GM19239 (cell line): ENCODE measurements at places on chromosomes 13 and 19.

GRCh38 chr13:95235974-95236373 is 65.3 kb downstream of the ABCC4 start:
- no peak for DNase-seq

DNA sequence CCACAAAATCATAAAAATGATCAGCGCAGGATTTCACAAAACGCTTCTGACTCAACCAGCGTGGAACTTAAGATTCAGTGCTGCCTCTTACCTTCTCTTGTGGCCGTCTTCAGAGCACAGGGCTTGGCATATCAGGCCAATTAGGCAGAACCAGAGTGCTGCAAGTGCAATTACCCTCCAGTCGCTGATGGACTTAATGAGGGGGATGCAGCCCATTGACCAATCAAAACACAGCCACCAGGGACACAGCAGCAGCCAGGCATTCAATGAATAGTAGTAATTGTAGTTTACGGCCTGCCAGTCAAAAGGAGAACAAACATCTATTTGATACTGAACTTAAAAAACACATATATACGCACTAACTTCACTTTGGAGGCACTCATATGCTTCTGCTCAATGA is 38.2 kb downstream of the TMTC4 start:
- DNase-seq, result no peak

DNA sequence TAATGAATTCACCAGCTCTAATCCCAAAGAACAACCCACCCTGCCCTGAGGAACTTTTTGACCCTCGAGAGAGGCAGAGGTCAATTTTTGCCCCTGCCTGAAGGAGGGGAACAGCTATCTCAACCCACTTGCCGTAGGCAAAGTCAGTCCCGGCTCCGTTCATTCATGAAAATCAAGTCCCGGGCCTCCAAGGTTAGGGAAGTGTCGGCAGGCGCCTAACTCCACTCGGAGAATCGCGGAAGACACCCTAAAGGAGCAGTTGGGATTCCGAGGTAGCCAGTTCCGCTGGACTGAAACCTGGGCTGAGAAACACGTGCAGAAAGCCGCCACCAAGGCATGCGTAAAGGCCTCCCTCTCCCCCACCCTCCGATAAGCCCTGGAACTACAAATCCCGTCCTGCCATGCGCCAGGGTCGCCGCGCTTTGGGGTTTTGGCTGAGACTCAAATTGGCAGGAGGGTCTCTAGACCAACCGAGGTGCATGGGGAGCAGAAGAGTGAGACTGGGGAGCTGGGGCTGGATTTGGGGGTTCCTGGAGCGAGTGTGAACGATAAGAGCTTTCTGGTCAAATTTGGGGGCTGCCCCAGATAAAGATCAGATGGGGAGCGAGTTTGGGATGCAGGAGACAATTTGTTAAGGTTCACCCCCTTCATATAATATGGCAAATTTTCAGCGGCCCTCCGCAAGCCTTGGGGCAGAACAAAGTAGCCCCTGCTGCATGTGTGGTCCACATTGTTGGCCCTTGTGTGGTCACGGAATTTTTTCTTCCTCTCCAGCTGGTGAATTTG is at the start of gene TNPO2:
Gene TNPO2 (minus strand): TSS at position 292 of the 786 bp plus-strand sequence. CDS start 2,955 bp downstream, outside the sequence.
- DNase-seq, result peak; percentile 85

DNA sequence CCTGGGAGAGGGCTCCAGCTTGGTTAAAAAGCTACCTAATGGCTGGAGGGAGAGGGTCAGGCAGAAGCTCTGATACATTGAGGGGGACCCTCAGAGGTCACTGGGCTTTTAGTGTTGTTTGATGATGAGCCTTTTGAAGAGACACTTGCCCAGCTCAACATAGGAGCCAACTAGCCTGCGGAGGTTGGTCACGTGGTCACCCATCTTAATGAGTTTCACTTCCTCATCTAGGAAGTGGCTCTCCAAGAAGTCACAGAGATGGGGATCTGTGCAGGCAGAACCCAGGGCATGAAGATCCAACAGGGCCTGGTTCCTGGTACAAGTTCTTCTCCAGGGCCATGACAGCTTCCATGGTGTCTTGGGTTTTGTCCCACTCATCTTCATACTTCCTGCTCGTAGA is 33.4 kb downstream of the IPO5 start:
- no peak for DNase-seq

GRCh38 chr19:38224014-38224862 is at the start of gene DPF1:
Gene DPF1, minus strand, starts transcription at chr19:38224222. Its CDS starts 80 bp downstream, at chr19:38224142.
- DNase-seq, result peak; percentile 96

GRCh38 chr19:39448271-39448670 is 2.9 kb downstream of the SUPT5H start:
- peak; percentile 52 for DNase-seq
